ENCODE measurements at places on chromosomes 7 and 10. TPM values are rescaled to one million over a fixed set of nuclear protein-coding genes. Genes with fewer than 3 reads are reported as not detected.

Gene FAM237B
- total RNA-seq = not detected

Gene MGMT
- 9.5 TPM for total RNA-seq

Gene GIMAP1
- total RNA-seq = not detected

Gene NACAD
- total RNA-seq = 21.6 TPM

Gene MKX
- total RNA-seq = 3.9 TPM

Measured in astrocyte (in vitro differentiated cells and primary cell).